ENCODE measurements at places on chromosomes 4 and X.

- no peak for DNase-seq
Observed at GRCh38 chr4:17188547-17189400, 290.3 kb upstream of the LDB2 start.

- no peak for DNase-seq
Observed at GRCh38 chrX:40273356-40274050, 175.7 kb upstream of the BCOR start.

DNA sequence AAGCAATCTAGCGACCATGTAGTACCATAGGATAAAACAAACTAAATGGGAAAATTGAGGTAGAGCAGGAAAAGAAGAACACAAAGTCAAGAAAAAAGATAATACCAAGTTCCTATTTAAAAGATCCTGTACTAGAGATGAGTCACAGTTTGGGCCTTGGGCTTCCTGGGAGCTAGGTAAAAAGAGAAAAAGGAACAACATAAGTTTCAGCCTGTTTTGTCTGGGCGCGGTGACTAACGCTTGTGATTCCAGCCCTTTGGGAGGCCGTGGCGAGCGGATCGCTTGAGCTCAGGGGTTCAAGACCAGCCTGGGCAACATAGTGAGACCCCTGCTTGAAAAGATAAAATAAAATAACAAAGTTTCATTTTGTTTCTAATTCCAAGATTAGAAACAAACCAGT is 14.0 kb upstream of the TMEM156 start:
- DNase-seq, result no peak

GRCh38 chr4:15242021-15242420 is 185.8 kb upstream of the C1QTNF7 start:
- no peak for DNase-seq

DNA sequence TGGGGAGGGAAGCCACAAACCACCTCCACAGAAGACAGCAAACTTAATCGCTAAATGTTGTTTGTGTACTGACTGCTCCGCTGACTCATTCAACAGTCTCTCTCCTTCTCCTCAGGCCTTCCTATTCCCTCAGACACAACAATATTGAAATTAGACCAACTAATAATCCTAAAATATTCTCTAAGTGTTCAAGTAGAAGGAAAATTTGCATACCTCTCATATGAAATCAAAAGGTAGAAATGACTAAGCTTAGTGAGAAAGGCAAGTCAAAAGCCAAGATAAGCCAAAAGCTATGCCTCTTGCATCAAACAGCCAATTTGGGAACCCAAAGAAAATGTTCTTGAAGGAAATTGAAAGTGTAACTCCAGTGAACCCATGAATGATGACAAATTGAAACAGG is 75.7 kb upstream of the ARHGAP24 start:
- no peak for DNase-seq

DNA sequence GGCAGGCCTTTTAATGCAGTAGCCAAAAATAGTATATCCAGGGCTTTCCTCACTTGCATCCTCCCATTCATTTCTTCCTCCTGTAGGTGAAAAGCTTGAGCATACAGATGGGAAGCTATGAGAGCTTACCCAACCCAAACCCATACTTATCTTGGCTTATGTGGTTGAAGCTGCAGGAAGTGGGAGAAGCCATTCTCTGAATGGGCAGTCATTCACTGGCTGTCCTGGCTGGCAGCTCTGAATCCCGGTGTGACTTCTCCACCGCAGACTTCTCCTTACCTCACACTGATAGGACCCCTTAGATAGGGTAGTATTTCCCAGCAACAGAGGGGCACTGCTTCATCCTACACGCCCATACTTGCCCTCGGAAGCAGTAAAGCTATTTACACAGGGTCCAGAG is 125.4 kb downstream of the AMMECR1 start:
- DNase-seq, result no peak

DNA sequence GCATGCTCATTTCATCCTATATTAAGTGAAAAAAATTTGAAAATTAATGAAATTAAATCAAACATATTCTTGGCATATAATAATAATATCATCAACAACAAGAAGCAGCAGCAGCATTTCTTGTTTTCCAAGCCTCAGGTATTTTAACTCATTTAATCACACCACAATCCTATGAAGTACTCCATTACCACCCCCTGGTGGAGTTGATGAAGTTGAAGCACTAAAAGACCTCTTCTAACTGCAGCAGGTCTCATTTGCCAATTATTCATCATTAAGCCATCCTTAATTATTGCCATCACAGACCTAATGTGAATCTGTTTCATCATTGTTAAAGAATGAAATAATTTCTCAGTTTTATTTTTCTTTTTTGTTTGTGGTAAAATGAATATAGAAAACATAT is 801.4 kb upstream of the GRID2 start:
- peak; percentile 8 for DNase-seq

DNA sequence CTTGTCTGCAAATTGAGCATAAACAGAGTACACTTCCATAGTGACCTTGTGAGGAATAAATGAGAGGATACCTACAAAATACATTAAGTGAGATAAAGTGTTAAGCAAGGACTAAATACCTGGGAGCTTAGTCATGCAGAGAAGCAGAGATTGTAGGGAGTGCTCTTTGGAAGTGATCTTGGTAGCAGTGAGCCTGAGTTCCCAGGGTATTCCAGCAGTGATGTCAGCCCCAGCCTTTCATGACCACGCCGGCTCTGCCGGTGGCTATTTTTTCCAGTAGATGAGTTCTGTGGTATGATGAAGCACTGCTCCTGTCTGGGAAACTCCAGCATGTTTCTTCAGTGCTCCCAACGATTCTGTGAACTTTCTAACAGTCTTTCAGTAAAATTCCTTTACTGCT is 391.5 kb upstream of the IGFBP7 start:
- DNase-seq, result no peak
